ENCODE measurements at places on chromosomes 4 and X.

DNA sequence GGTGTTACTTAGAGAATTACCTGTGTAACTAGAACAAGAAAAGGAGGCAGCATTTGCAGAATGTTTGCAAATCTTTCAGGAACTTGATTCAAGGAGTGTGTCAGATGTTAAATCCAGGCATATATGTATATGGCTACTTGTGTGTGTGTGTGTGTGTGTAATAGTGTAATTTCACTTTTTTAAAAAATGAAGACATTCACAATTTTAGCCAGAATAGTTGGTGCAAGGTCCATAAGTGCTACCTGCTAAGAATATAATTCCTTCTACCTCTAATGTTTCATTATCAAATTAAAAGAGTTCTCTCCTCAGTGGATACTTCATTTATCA, 158.0 kb downstream of the PALLD start:
- DNase-seq, result no peak

GRCh38 chr4:7324651-7325121, 110.0 kb downstream of the PSAPL1 start:
- no peak for DNase-seq

- no peak for DNase-seq
These were observed 304.6 kb downstream of the SPRY1 start for GRCh38 chr4:123701131-123701575.

DNA sequence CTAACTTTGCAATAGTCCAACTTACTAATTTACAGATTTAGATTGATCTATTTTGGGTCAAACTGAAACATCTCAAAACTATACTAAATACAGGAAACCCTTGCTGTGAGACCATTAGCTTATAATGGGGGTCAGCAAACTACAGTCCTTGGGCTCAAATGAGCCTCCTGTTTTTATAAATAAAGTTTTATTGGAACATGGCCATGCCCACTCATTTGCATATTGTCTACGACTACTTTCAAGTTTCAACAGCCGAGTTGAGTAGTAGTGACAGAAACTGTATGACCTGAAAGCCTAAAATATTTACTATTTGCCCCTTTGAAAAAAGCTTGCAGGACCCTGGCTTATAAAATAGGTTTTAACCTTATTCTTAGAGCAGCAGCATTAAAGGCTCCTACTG, 92.4 kb downstream of the C4orf51 start:
- no peak for DNase-seq

GRCh38 chr4:84232309-84233095, 266.6 kb downstream of the NKX6-1 start:
- no peak for DNase-seq

Data from LNCaP clone FGC (cell line).